ENCODE measurements at places on chromosomes 7 and 10.

DNA sequence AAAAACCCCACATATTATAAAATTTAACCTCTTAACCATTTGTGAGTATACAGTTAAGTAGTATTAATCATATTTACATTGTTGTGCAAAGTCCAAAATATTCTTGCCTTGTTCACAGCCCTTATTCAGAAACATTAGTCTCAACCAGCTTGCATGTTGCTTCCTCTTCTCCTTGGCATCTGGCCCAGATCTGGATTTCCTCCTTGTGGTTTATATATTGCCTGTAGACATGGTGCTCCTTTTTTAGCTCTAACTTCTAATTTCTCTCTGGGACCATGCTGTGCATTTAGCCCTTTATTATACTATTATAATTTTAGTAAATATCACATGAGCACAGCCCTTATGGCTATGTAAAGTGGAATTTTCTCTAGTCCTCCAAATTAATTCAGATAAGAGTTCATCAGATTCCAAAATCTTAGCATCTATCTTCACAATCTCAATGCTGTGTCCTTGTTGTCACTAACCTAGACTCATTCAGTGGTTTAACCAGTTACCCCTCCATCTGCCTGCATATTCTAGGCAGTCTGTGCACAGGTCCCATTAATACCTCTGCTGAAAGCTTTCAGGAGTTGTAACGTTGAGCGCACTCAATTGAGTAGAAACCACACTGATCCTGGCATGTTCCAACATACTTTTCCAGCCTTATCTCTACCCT, 7.9 kb downstream of the CPED1 start:
- peak; percentile 91 for DNase-seq

DNA sequence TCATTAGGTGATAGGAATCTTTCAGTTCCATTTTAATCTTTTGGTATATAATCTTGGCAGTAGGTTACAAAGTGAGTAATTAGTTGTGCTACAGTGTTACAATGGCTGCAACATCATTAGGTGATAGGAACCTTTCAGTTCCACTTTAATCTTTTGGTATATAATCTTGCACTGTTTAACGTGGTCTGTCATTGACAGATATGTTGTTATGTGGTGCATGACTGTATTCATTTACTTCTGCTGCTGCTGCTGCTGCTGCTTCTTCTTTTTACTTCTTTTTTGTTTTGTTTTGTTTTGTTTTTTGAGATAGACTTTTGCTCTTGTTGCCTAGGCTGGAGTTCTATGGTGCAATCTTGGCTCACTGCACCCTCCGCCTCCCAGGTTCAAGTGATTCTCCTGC, 28.6 kb downstream of the ST7 start:
- no peak for DNase-seq

DNA sequence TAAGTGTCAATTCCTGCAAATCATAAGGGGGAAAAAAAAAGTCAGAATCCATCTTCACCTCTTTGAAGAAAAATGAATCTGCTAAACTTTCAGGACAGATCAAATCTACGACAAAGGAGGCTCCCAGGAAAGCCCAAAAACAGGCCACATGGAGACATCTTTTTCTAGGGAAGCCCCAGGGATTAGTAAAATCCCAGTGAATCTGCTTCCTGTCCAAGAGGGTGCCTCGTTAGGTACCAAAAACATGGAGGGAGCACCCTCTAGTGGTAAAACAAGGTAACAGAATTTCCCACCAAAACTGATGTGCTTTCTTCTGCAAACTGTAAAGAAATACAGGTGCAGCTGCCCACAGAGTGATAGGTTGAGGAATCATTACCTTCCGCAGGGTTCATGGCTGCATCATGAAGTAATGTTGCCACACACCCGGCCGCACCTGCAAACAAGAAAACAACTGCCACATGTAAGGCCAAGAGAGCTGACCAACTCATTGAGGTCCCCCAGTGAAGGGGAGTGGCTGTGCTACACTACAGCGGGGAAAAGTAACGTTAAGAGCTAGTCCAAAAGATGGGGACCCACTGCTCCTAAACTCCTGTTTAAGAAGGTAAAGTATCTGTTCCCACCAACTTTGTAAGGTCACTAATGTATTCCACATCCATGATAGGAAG, 7.9 kb downstream of the SLC25A28 start:
- DNase-seq: peak; percentile 56

- DNase-seq: no peak
Measured at GRCh38 chr7:158996214-158997109, 140.1 kb downstream of the DYNC2I1 start.

GRCh38 chr7:85673876-85674275, 487.0 kb upstream of the SEMA3D start:
- DNase-seq: no peak

DNA sequence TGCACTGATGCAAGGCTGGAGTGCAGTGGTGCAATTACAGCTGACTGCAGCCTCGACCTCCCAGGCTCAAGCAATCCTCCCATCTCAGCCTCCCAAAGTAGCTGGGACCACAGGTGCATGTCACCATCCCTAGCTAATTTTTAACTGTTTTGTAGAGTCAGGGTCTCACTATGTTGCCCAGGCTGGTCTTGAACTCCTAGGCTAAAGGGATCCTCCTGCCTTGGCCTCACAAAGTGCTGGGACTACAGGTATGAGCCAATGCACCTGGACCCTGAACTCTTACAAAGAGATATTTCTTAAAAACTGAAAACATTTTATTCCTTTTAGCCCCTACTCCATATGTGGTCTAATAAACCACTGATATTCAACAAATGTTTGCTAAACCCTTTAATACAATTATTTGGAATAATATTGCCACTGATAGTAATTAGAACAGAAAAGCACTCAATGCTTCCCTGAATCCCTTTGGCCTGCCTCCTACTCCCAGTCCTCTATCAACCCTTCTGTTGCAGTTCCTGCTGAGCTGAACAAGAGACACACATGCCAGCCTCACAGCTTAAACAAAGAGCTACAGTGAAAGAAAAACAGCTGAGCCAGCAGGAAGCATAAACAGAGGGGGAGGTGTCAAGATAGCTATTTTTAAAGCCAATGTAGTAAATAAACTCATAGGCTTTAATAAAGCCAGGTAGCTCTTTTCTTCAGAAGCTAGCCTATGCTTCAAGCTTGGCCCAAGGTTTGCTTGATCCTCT, 7.0 kb upstream of the GNAI1 start:
- no peak for DNase-seq

DNA sequence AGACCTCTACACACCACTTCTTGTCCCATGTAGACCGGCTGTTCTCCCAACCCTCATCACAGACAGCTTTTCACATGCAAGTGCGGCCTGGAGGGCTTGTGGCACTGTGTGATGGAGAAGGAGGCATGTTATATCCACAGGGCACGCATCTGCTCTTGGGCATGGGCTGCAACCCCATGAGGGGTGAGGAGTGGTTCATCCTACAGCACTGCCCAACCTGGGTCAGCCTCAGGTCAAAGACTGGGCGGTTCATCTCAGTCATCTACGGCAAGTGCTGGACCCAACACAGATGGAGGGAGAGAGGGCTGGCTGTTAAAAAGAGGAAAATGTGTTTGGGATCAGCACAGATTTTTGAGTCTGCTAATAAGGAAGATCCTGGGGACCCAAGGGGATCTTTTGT, 2.2 kb downstream of the FSCN3 start:
- no peak for DNase-seq

DNA sequence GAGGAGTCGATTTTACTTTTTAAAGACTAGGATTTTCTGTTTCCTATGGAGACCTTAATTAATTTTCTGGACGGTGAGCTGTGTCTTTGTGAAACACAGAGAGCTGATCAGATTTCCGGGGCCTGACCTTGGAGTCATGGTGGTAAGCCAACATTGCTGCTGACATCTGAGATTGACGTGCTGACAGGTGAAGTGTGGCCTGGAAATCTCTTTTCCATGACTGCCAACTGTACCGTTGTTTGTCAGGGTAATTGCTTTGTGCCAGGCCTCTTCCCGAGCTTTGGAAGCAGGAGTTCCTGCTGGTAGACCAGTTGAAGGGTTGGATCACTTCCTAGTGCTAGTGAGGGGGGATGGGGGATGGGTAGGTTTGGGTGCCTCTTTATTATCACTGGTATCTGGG, 71.2 kb downstream of the ADRA2A start:
- DNase-seq: no peak

- DNase-seq: no peak
Measured at GRCh38 chr10:34761453-34761852, 53.6 kb downstream of the PARD3 start.

DNA sequence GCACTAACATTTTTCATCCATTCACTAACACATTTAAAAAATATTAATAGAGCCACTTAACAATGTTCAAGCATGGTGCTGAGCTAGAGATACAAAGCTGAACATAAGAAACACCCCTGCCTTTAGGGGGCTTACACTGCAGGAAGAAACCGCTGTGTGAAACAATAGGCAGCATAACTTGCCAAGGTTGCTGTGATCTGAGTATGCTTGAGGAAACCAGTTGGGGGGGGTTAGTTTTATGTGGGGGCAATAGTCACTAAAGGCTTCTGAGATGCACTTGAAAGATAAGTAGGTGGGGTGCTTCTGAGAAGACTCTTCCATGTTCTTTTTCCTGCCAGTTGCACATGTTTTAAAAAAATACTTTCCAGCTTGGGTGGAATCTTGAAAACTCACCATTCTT, 2.8 kb downstream of the RBM17 start:
- no peak for DNase-seq

GRCh38 chr7:65285906-65286864, 87.5 kb upstream of the ZNF92 start:
- DNase-seq: no peak

DNA sequence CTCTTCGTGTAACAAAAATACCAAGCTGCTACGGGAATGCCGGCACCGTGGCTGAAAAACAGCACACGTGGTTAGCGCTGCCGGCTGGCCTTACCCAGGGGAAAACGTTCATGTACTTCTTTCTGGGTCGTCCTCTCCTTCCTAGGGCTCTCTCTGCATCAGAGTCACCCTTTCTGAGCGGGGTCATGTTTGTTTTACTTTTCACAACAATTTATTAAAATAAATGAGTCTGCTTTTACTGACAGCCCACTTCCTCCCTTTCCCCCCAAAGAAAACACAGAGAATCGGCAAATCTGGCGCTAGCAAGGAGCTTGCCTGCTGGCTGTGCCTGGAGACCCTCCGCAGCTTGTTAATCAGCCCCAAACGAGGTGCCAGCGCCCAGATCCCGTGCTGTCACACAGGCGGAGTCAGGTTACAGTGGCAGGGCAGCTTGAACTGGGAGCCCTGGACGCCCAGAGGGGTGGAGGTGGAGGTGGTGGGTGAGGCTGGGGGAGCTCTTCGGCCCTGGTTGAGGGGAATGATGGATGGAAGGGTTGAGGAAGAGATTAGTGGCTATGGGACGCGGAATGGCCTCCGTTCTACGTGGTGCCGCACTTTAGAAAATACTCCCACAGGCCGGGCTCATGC, 162.2 kb upstream of the TNS3 start:
- DNase-seq: peak; percentile 39

- no peak for DNase-seq
Measured at GRCh38 chr7:105003872-105004510, 10.0 kb upstream of the KMT2E start.

- DNase-seq: peak; percentile 76
Measured at GRCh38 chr7:25565949-25566348, 337.7 kb upstream of the NPVF start.

Data from astrocyte of the spinal cord (primary cell).